ENCODE measurements at places on chromosomes 3 and 15. TPM values are rescaled to one million over a fixed set of nuclear protein-coding genes. Genes with fewer than 3 reads are reported as not detected.

The GHRL gene
- 29.6 TPM for total RNA-seq

The MGLL gene
- 28.8 TPM for total RNA-seq

The SIN3A gene
- 47.1 TPM for total RNA-seq

DNA sequence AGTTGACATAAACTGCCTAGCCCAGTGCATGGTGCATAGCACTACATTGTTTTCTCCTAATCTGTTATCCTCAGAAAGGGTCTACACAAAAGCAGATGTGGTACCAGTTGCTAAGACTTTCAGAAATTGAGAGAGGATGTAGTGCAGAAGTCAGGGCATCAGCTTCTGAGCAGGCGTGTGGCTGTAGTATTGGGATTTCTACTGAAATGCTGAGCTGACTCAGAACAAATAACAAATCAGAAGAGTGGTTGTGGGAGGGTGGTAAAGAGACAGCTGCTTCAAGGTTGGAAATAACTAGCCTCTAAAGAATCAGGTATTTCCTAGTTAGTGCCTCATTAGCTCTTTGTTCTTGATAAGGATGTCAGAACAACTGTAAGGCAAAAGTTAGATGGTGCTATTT, 161.3 kb downstream of the AKAP13 start:
- no peaks in the 10 kb centered on the region for H3K27me3 ChIP-seq
- peaks cover 34% of the 10 kb centered on the region for H3K4me1 ChIP-seq
- H3K36me3 ChIP-seq: peaks cover 16% of the 10 kb centered on the region
- no peak overlapping the region for H3K4me3 ChIP-seq

GRCh38 chr3:130839813-130840212, 54.1 kb upstream of the ATP2C1 start:
- no peak overlapping the region for H3K27ac ChIP-seq
- H3K27me3 ChIP-seq: no peaks in the 10 kb centered on the region
- DNase-seq: no peak
- H3K4me1 ChIP-seq: no peaks in the 10 kb centered on the region
- no peaks in the 10 kb centered on the region for H3K36me3 ChIP-seq
- no peak overlapping the region for H3K4me3 ChIP-seq

DNA sequence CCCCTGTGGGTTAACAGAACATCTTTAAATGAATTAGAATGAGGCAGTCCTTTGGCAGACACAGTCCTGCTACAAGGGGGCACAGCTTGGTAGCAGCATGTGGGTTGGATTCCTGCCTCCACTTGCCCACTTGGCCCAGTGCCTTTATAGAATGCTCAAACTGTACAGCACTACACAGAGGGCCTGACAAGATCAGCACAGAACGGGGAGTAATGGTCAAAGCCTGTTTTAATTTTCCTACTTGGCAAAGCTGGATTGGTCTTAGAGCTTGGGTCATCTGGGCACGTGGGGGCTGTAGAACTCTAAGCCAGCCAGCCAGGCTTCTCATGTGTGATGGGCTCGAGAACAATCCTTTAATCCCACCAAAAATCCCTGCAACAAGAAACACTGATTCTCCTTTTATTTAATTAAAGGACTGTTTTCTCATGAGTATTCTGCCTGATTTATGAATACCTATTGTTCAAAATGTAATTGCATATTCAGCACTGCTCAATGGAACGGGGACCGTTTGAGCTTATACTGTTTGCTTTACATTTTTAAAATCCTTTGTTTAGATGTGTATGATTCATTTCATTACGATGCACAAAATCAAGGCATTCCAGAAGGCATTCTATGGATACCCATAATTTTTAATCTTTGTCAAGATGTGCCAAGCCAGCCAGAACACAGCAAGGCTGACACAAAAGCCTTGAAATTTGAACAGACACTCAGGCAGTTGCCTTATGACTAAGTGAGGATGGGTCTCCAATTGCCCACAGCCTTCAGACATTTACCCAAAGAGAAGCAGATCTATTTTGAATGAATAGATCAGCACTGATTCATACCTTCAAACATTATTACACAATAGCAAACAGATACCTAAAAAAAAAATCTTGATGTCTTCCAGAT, 249.3 kb upstream of the TGFBR2 start:
- H3K27me3 ChIP-seq: no peaks in the 10 kb centered on the region
- H3K27ac ChIP-seq: no peak overlapping the region
- peaks cover 17% of the 10 kb centered on the region for H3K4me1 ChIP-seq
- no peak overlapping the region for H3K4me3 ChIP-seq
- no peaks in the 10 kb centered on the region for H3K36me3 ChIP-seq
- no peak for DNase-seq

GRCh38 chr3:18888370-18888769, 259.9 kb upstream of the KCNH8 start:
- H3K4me3 ChIP-seq: no peak overlapping the region
- H3K27ac ChIP-seq: no peak overlapping the region
- no peaks in the 10 kb centered on the region for H3K36me3 ChIP-seq

- DNase-seq: no peak
- peaks cover 26% of the 10 kb centered on the region for H3K4me1 ChIP-seq
- peak overlapping the region; percentile 63 for H3K27ac ChIP-seq
- no peaks in the 10 kb centered on the region for H3K27me3 ChIP-seq
- peak overlapping the region; percentile 70 for H3K4me3 ChIP-seq
- peaks cover 23% of the 10 kb centered on the region for H3K36me3 ChIP-seq
Measured at GRCh38 chr15:59686389-59686788, 2.7 kb downstream of the BNIP2 start.

DNA sequence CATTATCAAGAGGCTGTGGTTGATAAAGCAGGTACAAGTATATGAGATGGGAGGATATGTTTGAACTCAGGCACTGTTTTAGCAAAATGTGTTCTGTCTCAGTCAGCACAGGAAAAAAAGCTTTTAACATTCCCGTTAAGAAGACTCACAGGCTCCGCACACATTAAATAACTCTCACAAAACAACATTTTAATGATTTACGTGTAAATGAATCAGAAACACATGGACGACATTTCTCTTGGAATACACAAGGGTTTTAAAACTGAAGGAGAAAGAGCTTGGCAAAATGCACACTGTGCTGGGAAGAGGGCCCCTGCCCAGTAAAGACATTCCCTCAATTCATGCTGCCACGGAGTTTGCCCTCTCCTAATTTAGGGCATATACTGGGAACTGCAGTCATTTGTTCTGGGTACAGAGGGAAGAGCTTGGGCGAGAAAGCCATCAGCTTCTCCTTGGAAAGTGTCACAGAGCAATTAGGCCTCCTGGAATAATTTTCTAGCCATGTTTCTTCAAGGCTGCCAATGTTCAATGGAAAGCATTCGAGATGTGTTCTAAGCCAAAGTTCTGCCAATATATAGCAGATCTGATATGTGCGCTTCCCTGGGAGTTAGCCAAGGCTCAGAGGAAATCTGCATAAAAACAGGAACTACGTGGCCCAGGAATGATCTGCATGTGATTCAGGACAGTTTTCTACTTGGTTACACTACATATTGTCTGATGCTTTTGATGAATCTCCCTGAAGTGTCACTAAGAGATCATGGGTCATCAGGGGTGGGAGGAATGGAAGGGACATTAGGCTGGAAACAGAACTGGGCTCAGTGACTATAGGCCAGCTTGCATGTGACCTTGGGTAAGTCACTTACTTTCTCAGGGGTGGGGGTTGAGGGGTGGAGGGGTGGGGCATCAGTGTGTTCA, 2.2 kb upstream of the MASP1 start:
- peaks cover 23% of the 10 kb centered on the region for H3K4me1 ChIP-seq
- H3K4me3 ChIP-seq: no peak overlapping the region
- H3K27me3 ChIP-seq: peaks cover 34% of the 10 kb centered on the region
- no peak for DNase-seq

DNA sequence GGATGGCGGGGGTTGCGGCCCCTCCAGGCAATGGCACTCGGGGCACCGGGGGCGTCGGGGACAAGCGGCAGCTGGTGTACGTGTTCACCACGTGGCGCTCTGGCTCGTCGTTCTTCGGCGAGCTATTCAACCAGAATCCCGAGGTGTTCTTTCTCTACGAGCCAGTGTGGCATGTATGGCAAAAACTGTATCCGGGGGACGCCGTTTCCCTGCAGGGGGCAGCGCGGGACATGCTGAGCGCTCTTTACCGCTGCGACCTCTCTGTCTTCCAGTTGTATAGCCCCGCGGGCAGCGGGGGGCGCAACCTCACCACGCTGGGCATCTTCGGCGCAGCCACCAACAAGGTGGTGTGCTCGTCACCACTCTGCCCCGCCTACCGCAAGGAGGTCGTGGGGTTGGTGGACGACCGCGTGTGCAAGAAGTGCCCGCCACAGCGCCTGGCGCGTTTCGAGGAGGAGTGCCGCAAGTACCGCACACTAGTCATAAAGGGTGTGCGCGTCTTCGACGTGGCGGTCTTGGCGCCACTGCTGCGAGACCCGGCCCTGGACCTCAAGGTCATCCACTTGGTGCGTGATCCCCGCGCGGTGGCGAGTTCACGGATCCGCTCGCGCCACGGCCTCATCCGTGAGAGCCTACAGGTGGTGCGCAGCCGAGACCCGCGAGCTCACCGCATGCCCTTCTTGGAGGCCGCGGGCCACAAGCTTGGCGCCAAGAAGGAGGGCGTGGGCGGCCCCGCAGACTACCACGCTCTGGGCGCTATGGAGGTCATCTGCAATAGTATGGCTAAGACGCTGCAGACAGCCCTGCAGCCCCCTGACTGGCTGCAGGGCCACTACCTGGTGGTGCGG, 1.9 kb downstream of the CHST2 start:
- no peak overlapping the region for H3K27ac ChIP-seq
- H3K4me1 ChIP-seq: peaks cover 33% of the 10 kb centered on the region
- peaks cover 61% of the 10 kb centered on the region for H3K27me3 ChIP-seq
- peak; percentile 71 for DNase-seq

DNA sequence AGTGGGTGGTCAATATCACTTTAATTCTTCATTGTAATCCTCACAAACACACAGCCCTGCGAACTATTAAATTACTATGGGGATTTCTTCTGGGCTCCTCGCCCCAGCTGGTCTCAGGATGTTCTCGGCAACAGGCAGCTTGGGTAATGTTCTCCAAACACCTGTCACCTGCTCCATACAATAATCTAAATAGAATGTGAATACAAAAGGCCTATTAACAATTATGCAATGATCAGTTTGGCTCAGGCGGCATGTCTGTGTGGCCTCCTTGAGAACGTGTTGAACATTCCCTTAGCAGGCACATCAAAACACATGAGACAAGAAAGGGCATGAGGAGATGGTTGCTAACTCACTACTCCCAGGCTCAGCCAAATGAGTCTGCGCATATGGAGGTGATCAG, 158.6 kb upstream of the KBTBD8 start:
- peaks cover 6% of the 10 kb centered on the region for H3K27me3 ChIP-seq
- DNase-seq: no peak
- no peak overlapping the region for H3K4me3 ChIP-seq
- no peaks in the 10 kb centered on the region for H3K36me3 ChIP-seq
- H3K27ac ChIP-seq: no peak overlapping the region

All from type B pancreatic cell (in vitro differentiated cells).